ENCODE measurements at places on chromosomes 11 and 22. TPM values are rescaled to one million over a fixed set of nuclear protein-coding genes. Genes with fewer than 3 reads are reported as not detected.

Gene CABP7
- total RNA-seq: 2.5 TPM

Gene HORMAD2
- 1.8 TPM for total RNA-seq

Gene ARRB1
- 80.3 TPM for total RNA-seq

Gene YPEL1
- 48.4 TPM for total RNA-seq

Gene IL18BP
- 2.8 TPM for total RNA-seq

Gene SMC1B
- total RNA-seq: not detected

All from diencephalon (tissue), 1 donor.